ENCODE measurements at places on chromosomes 1 and 21.

DNA sequence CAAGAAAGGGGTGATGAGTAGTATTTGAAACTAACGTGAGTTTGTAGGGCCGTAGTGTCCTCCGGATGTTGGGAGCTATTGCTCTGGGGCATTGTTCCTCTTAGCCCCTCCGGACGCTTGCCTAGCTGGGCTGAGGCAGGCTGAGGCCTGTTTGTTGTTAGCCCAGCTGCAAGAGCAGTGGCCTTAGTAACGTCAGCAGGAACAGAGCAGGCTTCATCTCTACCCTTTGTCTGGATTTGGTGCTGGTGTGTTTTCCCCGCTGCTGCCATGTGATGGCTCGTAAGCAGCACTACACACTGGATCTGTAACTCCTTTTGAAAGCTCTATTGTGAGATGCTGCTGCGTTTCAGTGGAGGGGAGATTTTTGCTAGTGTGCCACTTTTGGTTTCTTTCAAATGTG, 57.6 kb downstream of the DNM3 start:
- no peak for DNase-seq

DNA sequence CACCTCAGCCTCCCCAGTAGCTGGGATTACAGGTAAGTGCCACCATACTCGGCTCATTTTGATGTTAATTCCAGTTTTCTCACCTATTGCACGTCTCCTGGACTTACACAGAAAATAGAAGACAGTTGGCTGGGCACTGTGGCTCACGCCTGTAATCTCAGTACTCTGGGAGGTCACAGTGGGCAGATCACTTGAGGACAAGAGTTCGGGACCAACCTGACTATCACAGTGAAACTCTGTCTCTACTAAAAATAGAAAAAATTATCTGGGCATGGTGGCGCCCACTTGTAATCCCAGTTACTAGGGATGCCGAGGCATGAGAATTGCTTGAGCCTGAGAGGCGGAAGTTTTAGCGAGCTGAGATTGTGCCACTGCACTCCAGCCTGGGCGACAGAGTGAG, 44.1 kb downstream of the DYRK1A start:
- DNase-seq, result no peak

- no peak for DNase-seq
These were observed 35.1 kb upstream of the LRRC39 start for GRCh38 chr1:100213141-100213540.

DNA sequence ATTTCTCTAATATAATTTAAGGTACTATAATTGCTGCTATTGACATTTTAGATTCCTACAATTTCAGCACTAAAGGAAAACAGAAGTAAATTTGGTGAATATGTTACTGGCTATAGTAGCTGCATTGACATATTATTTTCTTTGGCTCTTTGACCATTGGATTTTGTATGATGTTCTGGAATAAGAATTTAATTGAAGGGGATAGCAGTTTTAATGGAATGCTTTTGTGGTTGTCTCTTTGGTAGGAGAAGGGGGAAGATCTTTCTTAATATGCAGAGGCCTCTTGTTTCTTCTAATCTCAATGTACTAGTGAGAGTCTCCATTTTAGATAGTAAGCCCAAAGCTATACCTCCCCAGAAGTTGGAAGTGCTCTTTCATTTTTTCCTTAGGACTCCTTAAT, 6.9 kb downstream of the DTL start:
- no peak for DNase-seq

DNA sequence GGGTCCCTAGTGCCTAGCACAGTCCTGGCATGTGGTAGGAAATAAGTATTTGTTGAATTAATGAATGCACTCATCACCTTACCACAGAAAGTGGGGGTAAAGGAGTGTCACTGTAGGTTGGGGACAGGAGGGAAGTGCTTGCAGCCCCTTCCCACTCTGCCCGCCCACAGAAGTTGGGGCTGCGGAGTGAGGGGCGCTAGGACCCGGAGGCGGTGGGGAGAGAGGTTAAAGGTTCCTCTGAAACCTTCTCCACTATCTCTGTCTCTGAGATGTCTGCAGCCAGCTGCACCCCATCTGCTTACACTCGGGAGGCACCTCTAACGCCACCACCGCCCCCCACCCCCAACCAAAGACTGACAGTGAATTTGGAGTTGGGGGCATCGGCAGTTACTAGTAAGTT, 1.4 kb upstream of the WNT2B start:
- DNase-seq, result no peak

DNA sequence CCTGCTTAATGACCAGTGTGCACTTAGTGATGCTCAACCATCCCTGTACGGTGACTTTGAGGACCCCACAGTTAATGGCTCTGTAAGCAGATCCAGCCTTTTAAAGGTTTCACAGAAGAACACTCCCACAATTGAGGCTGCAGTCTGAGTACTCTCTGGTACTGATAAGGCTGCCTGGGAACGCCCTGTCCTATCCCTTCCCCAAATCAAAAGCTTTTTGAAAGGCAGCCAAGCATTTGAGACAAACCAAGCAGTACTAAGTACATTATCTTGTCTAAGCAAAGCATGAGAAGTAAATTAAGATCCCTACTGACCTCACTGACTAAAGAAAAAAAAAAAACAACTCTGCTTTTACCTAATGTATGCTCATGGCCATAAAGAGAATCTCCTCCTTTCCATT, 60.7 kb downstream of the SH3GLB1 start:
- peak; percentile 83 for DNase-seq

- DNase-seq, result no peak
These were observed 1169.2 kb upstream of the B3GALT2 start for GRCh38 chr1:194355488-194356106.

- no peak for DNase-seq
These were observed 82.3 kb upstream of the CACHD1 start for GRCh38 chr1:64387389-64388285.

- DNase-seq, result no peak
These were observed 14.1 kb upstream of the KLHDC8A start for GRCh38 chr1:205370780-205371179.

- no peak for DNase-seq
These were observed 185.1 kb upstream of the GREM2 start for GRCh38 chr1:240797050-240797449.

DNA sequence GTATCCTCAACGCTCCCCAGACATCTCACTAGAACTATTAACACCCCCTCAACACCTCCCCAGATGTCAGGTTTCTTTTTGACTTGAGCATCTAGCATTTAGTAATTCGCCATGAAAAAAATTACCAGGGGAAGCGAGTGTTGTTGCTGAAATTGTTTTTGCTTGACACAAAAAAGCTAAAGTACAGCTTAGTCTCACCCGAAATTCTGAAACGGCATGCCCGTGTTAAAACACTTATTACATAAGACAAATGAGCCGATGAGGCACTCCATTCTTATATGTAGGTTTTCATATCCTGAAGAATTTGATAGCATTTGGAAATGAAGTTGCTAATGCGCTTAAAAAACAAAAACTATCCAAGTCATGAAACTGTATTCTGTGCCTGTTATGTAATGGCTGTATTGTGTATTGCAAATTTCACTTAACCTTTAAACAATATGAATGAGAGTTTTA, 1.3 kb upstream of the NRIP1 start:
- DNase-seq, result no peak

DNA sequence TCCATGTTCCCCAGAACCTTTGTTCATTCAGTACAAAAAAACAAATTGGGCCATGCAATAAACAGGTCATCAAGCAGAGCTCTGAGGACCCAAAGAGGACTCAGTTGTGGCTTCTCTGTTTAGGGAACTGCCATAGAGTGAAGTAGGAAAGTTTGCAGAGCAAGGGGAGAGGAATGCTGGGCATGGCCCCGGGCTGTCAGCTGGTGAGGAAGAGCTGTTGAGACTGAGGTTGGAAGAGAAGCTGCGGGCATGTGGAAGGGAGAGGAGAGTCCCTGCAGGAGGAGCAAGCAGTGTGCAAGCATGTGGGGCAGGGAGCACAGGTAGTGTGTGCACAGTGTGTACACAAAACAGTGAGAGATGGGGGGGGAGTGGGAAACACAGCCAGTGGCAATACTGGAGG, 71.8 kb downstream of the NTPCR start:
- no peak for DNase-seq

GRCh38 chr1:201069636-201070035, 42.6 kb downstream of the CACNA1S start:
- no peak for DNase-seq

GRCh38 chr1:93349231-93350135, 3.8 kb downstream of the DR1 start:
- no peak for DNase-seq

Data from NCI-H187 (cell line).